GM18507 (cell line): ENCODE measurements at places on chromosomes 4 and X.

DNA sequence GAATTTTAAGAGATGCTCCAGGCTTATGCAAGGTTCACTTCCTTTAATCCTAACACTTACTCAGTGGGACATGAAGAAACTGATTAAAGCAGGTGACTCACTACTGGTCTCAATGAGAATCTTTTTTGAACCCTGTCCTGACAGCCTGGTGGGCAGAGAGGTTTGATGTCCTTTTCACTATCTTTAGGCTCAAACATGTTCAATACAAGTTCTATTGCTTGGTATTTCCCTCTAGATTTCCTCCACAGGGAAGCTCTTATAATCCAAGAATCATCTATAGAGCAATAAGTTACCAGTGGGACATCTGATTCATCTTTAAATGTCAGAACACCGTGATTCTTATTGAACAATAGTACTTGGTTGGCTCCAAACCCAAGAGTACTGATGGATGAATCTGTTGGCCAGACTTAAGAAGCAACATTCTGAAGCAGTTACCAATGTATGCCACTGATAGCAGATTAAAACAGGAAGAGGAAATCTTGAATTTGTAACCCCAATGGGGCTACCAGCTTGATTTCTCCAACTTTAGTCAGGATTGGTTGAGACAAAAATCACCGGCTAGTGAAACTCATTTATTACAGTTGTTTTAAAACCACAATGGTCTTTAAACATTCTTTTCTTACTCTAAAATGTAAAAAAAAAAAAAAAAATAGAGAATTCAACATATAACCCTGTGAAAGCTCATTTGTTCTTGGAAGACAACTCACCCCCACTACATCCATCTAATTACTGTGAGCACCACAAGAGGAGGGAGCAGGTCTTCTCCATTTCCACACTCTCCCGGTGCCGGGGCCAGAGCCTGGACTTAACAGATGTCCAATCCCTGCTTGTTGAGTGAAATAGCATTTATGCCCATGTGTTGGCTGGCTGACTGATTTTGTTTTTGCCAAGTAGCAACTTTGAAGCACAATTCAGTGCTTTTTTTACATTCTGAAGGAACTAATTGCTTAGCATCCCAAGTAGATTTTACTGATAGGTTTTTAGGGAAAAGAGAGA lies 43.3 kb downstream of the FGFBP1 start:
- no peak for DNase-seq

DNA sequence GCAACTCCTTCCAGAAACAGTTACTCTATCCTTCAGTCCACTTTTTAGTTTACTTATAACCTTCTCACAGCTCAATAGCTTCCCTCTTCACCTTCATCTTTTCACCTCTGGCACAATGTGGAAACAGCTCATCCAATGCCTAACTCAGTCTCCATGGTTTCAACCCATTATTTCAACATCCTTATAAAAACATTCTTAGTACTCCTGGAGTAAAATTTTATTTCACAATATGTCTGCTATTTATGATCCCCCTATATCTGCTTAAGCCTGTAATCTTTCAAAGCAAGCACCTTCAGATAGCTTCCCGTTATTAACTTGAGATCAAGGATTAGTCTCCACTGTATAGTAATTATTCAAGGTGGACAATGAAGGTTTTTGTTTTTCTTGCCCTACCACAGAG lies 156.3 kb downstream of the GASK1B start:
- no peak for DNase-seq

- no peak for DNase-seq
These were observed at the start of gene CT55 for GRCh38 chrX:135170877-135171519. Gene CT55, minus strand, starts transcription at chrX:135171398. Its CDS starts 227 bp downstream, at chrX:135171171.

GRCh38 chrX:20514358-20514757 lies 247.6 kb upstream of the RPS6KA3 start:
- DNase-seq, result no peak
